ENCODE measurements at places on chromosomes 1 and 21.

DNA sequence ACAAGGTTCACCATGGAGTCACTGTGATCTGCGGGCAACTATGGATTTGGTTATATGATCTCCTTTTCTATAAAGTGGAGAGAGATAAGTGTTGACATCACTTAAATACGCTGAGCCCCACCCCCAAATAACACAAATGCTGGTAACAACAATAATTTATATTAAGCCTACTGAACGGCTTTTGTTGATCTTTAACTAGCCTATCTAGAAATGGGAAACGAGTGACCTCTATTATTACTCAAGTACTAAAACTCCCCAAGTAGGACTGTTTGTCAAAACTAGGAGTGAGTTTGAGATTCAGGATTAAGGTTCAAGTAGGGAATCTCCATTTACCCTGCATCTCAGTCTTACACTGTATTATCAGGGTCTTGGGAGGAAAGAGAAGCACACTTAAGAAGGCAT, 52.2 kb downstream of the MAP3K7CL start:
- DNase-seq: no peak

GRCh38 chr21:35812679-35813078, 247.6 kb downstream of the SETD4 start:
- DNase-seq: no peak

GRCh38 chr1:2787163-2787911, 14.2 kb downstream of the TTC34 start:
- no peak for DNase-seq

- peak; percentile 71 for DNase-seq
Observed at GRCh38 chr1:28882009-28882628, 32.2 kb upstream of the EPB41 start.

GRCh38 chr21:32991361-32991760, 34.4 kb upstream of the OLIG2 start:
- no peak for DNase-seq

DNA sequence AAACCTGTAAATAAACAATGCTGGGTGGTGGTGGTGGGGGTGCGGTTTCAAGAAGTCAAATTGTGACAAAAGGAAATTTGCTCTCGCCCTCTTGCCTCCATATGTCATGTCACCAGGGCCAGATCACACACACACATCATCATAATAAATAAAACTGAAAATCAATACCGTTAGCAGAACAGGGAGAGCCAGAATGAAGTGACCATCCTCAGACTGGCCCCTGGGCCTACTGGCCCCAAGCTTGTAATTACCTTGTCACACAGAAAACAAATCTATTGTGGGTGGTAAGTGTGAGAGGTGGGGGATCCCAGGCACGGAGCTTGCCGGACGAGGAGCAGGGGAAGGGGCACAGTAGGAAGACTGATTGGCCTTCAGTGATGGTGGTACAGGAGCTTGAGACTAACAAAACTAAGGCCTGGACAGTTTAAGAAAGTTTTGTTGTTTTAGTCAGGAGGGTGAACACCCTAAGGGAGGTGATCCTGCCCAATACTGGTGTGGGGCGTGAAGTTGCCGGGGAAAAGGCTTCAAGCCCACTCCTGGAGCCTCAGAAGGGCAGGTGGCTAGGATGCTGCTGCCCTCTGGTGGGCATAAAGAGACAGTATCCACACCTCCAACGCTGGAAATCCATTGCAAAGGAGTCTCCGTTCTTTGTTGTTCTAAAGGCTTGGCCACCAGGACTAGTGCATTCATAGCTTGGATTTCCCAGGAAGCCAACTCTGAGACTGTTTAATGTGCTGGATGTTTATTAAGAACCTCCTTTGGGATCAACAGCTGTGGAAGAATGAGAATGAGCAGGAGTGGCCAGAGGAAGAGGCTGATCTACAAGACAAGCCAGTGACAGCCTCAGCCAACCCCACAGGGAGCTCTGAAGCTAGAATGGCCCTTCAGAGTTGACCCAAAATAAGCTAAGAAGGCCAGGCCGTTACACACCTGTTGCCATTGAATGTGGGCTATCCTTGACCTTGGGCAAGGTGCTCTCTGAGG, 8.1 kb upstream of the C1orf216 start:
- DNase-seq: peak; percentile 44

DNA sequence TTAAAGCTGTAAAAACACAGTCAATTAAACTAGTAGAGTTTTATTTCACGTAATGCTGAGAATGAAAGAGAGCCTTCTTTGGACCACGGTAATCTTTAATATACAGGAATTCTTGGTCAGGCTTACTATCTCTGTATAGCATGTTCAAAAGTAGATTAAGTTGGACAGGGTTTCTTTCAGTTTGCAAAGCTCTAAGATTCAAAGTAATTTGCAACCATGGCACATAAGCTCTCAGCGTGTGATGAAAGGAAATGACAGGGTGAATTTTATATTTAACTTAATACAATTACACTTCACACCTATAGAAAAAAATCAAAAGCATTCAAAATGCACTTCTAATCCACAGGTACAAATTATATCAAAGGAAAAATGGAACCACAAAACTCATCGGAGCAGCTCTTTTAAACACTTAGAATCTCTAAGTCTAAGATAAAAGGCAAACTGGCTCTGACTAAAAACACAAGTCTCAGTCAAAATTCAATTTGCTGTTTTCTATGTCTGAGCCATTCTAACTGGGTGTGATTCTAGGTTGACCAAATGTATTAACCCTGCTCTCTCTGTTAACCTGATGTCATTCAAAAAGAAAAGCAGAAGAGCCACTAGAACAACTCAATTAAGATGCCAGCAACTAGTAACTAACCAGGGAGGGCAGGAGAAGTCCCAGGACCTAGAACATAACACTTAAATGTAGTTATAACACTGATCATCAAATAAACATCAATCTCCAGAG, 147.7 kb downstream of the RERE start:
- DNase-seq: no peak

DNA sequence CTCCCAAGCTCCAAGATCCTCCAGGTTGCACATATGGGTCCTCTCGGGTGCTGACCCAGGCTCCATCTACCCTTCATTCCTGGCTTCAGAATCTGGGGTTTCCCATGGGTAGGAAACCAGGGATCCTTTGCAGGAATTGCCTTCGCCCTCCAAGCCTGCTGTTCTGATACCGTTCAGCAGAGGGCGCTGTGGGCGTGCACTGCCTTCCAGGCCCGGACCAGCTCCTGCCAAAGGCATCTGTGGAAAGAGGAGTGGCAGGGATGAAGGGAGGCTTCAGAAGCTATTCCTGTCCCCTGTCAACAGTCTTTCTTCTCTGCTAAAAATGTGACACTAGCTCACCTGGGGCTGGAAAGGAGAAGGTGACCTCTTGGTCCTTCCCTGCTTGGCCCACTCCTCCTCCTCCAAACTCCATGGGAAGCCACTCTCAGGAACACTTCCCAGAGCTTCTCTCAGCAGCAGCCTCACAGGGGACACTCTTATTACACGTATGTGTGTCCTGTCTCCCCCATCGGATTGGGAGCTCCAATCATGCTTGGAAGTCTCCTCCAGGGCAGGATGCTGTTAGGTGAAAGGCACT, 71.2 kb downstream of the VWA5B1 start:
- DNase-seq: peak; percentile 92

GRCh38 chr1:224245188-224245587, 62.1 kb downstream of the DEGS1 start:
- DNase-seq: no peak

DNA sequence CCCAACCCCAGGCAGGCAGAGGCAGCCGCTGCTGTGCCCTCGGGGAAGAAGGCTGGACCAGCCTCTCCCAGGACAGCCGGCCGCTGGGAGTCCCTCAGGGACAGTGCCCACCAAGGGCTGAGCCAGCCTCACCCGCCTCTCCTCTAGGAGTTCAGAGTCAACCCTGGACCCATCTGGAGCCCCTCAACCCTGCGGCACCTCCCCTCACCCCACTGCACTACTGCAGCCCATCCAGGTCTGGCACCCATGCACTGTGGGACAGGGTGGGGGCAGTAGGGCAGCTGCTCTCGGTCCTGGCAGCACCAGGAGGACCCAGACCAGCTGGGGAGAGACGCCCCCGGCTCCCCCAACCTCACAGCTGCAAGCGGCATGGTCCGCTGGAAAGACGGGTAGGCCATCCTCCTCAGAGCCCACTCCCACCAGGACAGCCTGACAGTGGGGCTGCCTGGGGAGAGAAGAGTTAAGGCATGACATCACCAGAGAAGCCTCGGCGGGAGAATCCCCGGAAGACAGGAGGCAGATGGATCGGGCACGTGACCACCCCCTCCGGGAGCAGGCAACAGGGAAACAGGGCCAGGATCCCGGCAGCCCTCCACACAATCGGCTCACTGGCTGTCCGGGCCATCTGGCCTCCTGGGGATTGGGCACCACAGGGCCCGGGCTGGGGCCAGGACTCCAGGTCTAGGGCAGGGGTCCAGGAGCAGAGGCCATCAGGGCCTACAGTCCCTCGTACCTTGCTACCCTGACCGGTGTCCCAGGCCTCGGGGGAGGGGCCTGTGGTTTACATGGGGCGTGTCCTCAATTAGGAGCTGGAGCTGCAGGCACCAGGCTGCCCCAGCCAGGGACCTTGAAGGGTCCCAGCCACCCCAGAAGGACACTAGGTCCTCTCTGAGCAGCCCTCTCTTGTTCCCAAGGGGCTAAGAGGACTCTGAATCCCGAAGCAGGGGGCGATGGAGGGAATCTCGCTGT, 3.1 kb downstream of the ACAP3 start:
- no peak for DNase-seq

DNA sequence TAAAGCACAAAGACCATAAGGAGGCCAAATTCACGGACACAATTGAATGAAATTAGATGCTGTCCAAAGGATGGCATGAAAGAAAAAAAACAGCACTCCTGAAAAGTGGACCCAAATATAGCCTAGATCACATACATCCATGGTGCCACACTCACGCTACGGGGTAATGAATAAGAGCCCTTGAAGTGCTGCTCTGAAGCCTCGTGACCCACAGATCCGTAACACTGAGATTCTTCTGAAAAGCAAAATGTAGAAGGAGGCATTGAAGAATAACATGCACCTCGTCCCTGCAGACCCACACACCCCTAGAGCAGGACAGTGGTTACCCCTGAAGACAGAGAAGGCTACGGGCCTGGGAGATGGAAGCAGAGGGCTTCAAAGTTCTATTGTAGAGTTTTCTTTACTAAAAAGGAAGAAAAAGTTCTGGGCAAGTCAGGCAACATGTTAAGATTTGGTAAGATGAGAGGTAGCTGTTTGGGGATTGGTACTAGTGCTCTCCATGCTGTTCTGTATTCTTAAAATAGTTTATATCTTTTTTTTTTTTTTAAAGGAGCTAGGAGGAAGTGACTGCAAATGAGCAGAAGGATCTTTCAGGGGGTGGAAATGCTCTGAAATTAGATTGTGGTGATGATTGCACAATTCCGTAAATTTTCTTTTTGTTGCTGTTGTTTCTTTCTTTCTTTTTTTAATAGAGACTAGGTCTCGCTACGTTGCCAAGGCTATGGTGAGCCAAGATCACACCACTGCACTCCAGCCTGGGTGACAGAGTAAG, 4.1 kb upstream of the ITGB2 start:
- DNase-seq: no peak

DNA sequence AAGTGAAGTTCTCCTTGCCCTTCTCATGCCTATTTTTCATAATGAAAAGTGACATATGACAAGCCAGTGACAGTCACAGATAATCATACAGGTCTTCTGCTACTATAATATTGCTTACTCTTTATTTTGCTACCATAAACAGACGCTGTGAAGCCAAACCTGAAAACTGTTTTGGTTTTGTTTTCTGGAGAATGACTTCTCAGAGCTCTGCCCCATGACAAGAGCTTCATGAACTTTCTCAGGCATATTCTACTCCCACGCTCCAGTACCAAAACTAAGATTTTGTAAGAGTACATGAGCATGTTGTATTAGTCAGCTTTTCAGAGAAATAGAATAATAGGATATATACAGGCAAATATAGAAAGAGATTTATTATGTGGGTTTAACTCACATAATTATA, 64.3 kb upstream of the VTCN1 start:
- DNase-seq: no peak

GRCh38 chr1:231934797-231935196, 308.2 kb downstream of the DISC1 start:
- peak; percentile 54 for DNase-seq

- no peak for DNase-seq
Observed at GRCh38 chr1:5836776-5837440, 155.3 kb downstream of the NPHP4 start.

GRCh38 chr1:51328926-51329325, 1.4 kb downstream of the TTC39A start:
- DNase-seq: no peak
